ENCODE measurements at places on chromosomes 13 and 19. TPM values are rescaled to one million over a fixed set of nuclear protein-coding genes. Genes with fewer than 3 reads are reported as not detected.

FOXA3 gene
- 0.30 TPM for total RNA-seq

C1QTNF9 gene
- not detected for total RNA-seq

GAPDHS gene
- 5.1 TPM for total RNA-seq

LGI4 gene
- 4.3 TPM for total RNA-seq

CNN1 gene
- 26.0 TPM for total RNA-seq
